ENCODE measurements at places on chromosomes 6 and 20.

GRCh38 chr6:13373488-13373886 is 45.1 kb upstream of the TBC1D7 start:
- DNase-seq, result peak; percentile 7

DNA sequence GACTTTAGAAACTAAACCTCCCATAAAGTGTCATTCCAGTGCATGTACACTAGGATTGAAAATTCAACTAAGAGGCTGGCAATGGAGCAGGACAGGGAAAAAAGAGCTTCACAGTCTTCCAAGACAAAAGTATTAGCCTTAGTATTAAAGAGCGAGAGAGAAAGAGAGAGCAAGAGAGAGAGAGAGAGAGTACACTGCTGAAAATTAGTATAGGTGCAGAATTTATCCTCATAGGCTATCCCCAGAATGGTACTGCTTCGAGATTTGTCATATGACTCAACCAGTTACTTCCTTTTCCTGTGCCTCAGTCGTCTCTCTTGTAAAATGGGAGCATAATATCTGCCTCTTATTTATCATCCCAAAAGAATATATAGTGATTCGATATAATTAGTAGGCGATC is 543.2 kb upstream of the JARID2 start:
- no peak for DNase-seq

DNA sequence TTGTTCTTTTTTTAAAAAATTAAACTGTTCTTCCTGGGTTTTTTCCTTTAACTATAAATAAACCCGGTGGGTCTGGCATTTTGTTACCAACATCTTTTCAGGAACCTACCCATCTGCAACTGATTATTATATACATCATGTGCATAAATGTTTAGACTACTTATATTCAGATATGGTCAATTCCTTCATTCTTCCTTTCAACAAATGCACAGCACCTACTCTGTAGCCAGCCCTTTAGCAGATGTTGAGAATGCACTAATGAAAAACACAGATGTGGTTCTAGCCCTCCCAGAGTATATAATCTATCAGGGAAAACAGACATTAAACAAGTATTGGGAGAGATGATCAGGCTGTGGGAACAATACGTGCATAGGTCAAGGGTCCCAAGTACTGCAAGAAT is 237.1 kb downstream of the UST start:
- DNase-seq, result no peak

DNA sequence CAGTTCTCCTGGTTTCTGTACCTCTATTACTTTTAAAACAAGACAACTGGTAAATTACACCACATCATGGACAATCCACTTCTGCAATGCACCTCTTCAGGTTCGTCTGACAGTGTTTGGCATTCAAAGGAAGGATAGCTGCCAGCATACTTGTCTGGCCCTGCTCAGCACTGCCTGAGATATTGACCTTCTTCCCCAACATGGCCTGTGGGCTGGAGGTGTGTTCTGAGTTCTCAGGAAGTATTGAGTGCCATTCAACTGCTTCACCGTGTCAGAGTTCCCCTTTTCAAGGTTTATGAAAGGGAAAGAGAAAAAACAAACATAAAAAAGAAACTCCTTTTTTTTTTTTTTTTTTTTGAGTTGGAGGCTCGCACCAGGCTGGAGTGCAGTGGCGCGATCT is 267.9 kb upstream of the SASH1 start:
- DNase-seq, result no peak

DNA sequence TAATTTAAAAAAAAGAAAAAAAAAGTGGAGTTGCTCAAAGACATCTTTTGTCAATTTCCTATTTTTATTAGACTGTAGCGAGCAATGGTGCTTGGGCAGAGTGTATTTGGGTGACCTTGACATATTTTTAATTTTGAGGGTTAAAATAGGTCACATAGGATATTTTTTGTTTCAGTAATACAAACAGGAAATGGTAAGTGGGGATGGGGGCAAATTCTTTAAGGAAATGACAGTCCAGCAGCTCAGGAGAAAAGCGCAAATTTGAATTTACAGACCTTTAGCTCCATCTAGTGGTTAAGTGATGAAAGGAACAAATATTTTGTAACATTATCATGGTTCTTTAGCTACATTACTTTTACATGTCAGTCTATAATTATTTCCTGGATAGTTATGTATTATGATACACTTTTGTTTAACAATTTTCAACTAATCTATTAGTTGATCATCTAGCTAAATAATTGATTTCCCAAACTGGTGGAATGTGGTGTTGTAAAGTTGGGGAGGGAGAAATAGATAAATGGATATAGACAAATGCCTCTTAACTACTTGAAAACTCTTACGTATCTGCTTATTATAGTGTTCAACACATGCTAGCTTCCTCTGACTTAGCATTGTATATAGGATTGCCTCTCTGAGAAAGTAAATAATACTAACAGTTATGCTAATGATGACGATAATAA is 10.0 kb downstream of the CITED2 start:
- DNase-seq, result peak; percentile 69

DNA sequence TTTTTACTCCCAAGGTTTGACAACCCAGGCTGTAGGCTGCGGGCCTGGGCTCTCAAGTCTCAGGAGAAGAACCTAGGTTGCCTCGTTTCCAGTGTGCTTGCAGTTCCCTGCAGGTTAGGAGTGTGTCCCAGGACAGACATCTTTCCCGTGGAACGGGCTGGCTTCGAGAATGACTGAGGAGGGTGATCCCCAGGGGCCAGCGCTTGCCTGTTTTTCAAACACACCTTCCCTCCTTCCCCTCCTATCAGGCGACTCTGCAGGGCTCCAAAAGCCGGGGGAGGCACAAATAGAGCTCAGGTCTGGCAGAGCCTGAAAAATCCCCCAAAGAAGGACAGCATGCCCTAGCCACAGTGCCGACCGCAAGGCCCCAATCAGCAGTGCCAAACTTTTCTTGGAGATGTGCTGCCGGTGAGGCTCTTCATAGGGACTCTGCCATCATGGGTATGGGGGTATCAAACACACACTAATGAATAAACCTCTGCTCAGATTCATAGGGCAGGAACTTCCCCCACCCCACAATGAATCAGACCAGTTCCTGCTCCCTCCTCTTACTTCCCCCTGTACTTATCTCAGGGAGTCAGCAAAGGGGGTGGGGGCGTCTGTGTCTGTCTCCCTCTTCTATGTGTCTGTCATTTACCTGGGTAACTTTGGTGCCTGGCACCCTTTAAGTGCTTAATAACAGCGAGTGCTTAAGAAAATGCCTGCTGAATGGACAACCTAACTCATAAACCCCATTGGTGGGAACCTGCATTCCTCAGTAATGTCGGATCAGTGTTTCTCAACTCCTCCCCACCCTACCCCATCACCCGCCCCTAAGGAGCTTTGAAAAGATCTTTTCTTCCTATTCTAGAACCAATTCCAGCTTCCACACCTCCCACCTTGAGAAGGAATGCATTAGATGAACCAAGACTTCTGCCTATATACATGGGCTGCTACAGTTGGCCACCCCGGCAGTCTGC is 1.6 kb downstream of the KCNG1 start:
- DNase-seq, result peak; percentile 58

- no peak for DNase-seq
Measured at GRCh38 chr6:148450866-148451265, 108.2 kb downstream of the SASH1 start.

GRCh38 chr6:137847748-137848147 is 19.3 kb upstream of the TNFAIP3 start:
- DNase-seq, result no peak

DNA sequence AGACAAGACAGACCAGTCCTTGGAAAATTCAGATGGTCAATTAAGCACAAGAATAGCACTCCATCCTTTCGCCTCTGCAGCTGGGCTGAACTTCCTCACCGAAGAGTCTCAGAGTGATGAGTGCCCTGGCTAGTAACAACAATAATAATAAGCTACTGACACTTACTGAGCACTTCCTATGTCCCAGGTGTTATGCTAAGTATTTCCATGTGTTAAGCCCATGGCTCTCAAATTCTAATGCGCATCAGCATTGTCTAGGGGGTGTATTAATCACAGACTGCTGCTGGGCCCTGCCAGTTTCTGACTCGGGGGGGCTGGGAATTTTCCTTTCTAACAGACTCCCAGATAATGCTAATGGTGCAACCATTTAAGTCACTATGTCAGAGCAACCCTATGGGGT is 118.2 kb upstream of the LRFN2 start:
- no peak for DNase-seq

GRCh38 chr6:147310521-147310920 is 106.3 kb downstream of the STXBP5 start:
- no peak for DNase-seq

- DNase-seq, result peak; percentile 25
Measured at GRCh38 chr6:161486361-161487216, 212.7 kb upstream of the AGPAT4 start.

DNA sequence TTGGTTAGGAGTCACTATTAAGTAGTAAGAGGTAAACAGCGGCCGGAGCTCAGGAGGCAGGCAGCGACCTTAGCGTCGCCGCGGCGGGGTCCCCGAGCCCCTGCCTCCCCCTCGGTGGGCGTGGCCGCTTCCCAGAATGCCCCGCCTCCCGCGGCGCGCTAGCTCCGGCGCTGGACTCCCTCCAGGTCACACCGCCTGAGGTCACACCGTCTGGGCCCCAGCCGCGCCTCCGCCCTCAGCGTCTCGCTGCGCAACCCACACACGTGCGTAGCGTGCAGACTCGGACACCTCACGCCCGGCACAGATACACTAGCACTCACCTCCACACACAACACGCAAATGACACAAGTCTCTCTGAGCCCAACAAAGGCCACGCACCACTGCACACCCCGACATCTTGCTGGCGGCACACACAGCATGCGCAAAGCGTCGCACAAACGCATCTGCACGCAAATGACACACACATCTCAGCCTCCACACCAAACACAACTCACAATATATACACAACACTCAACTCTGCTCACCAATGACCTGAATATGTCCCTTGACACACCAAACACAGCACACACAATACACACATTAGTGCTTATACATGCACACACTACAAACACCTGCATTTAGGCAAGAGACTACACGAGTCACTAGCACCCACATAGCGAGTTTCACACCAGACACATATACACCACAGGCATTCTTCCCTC is 17.6 kb upstream of the CDKN1A start:
- DNase-seq, result no peak

DNA sequence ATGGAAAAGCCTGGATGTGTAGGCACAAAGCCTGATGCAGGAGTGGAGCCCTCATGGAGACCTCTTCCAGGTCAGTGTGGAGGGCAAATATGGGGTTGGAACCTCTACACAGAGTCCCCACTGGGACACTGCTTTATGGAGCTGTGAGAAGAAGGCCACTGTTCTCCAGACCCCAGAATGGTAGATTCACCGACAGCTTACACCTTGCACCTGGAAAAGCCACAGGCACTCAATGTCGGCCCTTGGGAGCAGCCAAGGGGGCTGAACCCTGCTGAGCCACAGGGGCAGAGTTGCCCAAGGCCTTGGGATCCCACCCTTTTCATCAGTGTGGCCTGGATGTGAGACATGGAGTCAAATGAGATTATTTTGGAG is 24.9 kb downstream of the NCR2 start:
- DNase-seq, result no peak

GRCh38 chr6:21505574-21505990 is 88.0 kb upstream of the SOX4 start:
- no peak for DNase-seq

DNA sequence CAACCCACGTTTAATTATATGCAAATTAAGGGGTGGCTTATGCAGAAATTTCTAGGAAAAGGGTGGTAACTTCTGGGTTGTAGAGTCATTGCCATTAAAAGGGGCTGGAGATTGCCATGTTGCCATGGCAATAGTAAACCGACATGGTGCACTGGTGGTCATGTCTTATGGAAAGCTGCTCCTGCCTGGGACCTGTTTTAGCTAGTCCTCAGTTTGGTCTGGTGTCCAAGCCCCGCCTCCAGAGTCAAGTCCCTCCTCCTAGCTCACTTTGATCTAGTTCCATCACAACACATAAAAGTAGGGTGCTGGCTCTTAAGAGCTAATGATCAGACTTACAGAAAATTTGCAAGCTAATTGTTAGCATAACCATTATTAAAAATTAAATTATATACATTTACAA is 5.3 kb downstream of the SLC22A2 start:
- no peak for DNase-seq

DNA sequence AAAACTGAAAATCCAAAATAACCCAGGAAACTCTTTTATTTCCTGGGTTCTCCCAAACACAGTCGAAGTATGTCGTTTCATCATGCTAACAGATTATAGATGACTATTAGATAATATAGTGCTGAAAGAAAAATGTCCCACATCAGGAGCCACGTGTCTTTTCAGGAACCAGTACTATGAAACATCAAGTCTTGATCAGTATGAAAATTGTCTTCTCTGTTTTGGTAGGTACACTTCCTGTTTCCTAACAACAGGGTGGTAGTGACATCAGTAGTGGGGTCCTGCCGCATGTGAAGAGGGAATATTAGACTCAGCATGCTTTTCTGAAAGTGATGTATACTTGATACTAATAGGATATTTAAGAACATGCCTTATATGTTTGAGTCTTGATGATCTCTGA is 136.7 kb downstream of the HIVEP1 start:
- DNase-seq, result no peak

- DNase-seq, result no peak
Measured at GRCh38 chr20:58071298-58071697, 157.2 kb downstream of the ANKRD60 start.

Measured in EH (cell line).